ENCODE measurements at places on chromosomes 11 and 22.

- no peak for DNase-seq
Observed at GRCh38 chr11:639332-639955, 2.4 kb downstream of the DRD4 start.

GRCh38 chr11:23755769-23756168 is 741.1 kb upstream of the LUZP2 start:
- DNase-seq, result no peak

DNA sequence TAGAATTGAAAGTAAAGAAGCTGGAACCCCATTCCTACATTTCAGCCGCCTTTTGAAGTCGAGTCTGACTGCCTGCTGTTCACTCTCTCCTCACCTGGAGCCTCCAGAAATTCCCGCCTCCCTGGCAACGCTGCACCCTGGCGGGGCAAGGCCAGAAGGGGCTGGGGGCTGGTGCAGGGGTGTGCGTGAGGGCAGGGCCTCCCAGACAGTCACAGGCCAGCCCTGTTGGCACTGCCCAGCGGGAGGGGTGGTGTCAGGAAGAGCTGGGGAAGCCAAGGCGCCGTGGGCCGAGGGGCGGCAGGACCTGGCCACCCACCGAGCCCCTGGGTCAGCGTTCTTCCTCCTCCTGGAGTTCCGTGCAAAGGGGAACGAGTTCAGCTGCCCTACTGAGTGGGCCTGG is 123.2 kb downstream of the KCNQ1OT1 start:
- DNase-seq, result no peak

- DNase-seq, result no peak
Observed at GRCh38 chr22:37281195-37281594, 1.1 kb upstream of the CYTH4 start.

DNA sequence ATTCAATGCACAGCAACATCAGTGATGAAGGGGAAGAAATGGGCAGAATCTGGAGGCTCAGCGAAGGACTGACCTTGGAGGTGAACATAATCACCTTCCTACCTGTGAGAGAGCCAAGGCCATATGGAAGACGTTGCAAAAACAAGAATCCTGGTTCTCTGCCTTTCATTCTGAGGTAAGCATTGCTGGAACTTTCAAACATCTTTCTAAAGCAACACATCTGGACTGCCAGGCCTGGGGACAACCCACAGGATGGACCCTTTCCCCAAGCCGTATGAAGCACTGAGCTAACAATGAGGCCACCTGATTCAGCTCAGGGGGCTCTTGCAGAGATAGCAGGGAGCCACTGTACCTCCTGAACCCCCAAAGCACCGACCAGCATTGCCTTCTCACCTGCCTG is 70.5 kb downstream of the ETS1 start:
- no peak for DNase-seq

- no peak for DNase-seq
Observed at GRCh38 chr11:47394322-47395222, 13.8 kb upstream of the SLC39A13 start.

DNA sequence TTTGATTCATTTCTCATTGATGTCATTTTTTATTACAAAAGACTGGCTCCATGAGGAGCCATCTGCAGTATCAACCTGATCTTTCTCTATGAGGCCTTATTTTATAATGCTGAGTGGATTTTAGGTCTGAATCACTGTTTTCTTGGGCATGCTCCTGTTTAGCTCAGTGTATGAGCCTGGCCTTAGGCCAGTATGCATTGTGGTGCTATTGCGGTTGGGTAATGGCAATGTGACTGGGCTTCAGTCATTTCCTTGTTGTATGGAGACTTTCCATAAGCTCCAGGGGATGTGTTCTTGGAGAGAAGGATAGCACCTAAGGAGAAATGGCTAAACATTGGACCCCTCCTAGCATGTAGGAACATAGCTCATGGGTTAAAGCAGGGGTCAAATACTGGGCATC is 293.2 kb downstream of the NELL1 start:
- no peak for DNase-seq

- no peak for DNase-seq
Observed at GRCh38 chr22:42865536-42865935, 8.5 kb upstream of the ARFGAP3 start.

- DNase-seq, result no peak
Observed at GRCh38 chr11:17805873-17806272, 71.3 kb downstream of the KCNC1 start.

- no peak for DNase-seq
Observed at GRCh38 chr22:44365832-44366231, 53.1 kb upstream of the SHISAL1 start.

DNA sequence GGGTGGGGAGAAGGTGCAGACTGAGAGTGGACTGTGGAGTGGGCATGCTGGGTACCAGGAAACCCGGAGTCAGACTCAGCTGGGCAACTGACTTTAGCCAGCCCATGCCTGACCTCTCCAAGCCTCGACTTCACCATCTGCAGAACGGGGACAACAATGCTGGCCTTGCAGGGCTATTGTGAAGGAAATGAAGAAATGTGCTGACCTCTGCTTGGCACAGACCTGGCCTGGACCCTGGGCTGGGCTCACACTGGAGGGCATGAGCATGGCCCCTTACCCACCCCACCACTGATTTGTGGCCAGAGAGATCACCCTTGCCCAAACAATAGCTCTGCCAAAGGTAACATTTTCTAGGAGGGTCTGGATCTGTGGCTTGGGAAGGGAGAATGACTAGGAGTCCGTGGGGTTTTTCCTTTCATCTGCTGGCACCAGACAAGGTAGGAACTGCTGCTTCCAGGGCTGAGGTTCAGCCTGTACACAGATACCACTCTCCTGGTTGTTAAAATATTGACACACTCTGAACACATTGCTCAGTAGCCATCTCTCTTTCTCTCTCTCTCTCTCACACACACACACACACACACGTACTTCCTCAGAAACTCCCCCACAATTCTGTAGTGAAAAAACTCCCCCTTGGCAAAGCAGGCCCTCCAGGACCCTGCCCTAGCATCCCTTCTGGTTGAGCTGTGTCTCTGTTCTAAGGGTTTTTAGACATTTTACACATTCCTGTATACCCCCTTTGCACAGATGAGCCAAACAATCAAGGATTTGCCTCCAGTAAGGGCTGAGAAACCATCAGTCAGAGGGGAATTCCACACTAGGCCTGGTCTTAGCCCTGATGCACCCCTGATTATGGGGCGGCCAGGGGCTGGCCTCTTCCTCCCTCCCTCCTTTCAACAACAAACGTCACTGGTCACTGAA is 1.0 kb downstream of the MOGAT2 start:
- DNase-seq, result no peak

DNA sequence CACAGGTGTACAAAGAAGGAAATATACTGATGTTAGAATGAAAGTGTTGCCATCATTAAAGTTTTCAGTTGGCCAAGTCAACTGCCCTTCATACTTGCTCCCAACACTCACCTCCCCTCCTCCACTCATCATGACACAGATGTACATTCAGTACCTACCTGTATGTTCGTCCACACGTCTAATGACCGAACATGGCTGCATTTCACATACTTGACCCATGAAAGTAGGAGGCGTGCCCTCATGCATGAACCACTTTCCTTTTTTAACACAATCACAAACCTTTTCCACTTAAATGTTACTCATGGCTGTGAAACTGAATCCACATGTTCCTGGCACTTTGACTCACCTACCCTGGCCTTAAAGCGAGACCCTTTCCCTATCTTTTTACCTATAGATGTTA is 3.2 kb upstream of the BUD13 start:
- no peak for DNase-seq

DNA sequence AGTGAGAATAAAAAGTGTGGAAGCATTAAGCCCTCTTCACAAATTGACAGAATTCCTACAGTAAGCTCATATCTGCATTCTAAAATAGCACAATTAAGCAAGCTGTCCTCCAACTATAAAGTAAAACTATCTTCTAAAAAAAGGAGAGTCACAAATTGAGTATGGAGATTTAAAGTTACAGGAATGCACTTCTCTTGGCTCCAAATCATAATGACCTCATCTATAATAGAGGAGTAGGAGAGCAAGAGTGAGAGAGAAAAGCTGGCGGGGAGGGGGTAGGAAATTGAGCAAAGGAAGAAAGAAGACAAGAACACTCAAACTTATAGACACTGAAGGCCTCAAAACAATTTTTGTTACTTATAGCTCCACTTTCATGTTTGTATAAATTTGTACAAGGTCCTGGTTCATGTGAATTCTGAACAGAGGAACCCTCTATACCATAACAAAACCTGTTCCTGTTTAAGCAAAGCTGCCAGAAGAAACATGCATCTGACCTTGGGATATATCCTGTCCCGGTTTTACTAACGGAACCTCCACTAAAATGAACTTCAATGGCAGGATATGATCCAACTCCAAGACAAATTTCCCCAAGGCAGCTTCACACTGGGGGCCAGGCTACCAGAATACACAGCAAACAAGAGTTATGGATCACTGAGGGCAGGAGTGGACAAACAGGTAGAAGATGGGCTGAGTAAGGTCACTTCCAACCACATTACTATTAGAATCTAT is 37.2 kb downstream of the SLC35F2 start:
- DNase-seq, result no peak

- DNase-seq, result peak; percentile 39
Observed at GRCh38 chr11:1153951-1154493, 3.7 kb upstream of the MUC5AC start.

GRCh38 chr22:39727541-39727940 is 157.0 kb downstream of the CACNA1I start:
- DNase-seq, result no peak

DNA sequence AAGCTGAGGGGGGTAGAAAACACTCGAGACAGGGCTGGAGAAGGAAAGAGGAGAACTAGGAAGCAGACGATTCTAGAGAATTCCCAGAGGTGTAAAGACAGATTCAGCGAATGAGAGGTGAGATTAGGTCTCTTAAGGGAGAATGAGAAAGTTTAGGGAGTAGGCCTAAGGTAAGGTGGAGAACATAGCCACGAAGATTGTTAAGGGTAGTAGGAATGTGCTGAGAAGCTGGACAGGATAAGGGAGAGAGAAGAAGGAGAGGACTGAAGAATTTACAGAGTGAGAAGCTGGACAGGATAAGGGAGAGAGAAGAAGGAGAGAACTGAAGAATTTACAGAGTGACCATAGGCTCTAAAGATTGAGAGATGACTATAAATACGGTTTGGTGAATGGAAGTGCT is 908 bp downstream of the PPME1 start:
- no peak for DNase-seq

GRCh38 chr11:10287140-10287539 is 6.9 kb downstream of the SBF2 start:
- no peak for DNase-seq

GRCh38 chr11:72091292-72091691 is 10.6 kb downstream of the LRRC51 start:
- DNase-seq, result peak; percentile 29

- DNase-seq, result no peak
Observed at GRCh38 chr11:60265373-60266214, 14.9 kb upstream of the MS4A4A start.

DNA sequence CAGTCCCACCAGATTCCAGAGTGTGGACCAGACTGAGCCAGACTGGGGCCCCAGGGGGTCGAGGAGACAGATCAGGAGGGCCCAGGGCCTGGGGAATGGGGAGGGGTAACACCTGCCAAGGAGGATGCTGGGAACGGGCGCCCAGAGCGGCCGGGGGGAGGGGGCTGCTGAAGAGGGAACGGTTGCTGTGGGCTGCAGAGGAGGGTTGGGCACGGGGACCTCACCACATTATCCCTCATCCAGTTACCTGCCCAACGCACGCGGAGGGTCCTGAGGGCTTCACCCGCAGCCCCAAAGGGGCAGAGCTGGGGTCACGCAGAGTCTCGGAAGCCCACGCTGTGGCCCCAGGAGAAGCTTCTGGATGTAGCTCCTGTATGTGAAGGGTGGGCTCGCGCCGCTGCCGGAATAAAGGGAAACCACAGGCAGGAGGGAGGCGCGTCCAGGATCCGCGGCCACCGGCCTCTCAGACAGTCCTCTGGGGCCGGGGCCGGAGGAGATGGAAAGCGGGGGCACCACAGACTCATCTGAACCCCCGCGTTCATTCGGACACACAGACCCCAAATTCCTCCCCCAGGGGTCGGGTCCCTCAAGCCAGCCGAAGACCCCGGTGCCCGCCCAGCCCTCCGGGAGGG is 866 bp upstream of the SELENOO start:
- DNase-seq, result no peak

GRCh38 chr22:39363751-39364515 is 14.1 kb downstream of the SYNGR1 start:
- no peak for DNase-seq

DNA sequence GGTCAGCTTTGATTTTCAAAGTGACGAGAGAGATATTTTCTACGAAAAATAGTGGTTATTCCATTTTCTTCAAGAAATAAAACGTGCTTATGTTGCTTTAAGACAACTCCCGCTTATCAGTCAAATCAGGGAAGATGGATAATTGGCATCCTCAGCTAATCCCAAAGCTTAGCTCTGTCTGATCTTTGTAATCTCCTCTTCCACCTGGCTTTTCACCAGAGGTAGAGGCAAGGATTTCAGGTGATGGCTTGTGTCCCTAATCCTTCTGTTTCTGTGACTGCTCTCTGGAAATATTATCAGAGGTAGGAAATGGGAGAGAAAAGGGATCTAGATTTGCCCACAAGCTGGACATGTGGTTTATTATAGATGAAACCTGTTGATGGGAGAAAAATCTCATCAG is 78.9 kb downstream of the DBX1 start:
- DNase-seq, result no peak

- DNase-seq, result no peak
Observed at GRCh38 chr22:40179526-40179925, 1.8 kb downstream of the TNRC6B start.

- no peak for DNase-seq
Observed at GRCh38 chr11:8031248-8032115, 44.3 kb downstream of the EIF3F start.

DNA sequence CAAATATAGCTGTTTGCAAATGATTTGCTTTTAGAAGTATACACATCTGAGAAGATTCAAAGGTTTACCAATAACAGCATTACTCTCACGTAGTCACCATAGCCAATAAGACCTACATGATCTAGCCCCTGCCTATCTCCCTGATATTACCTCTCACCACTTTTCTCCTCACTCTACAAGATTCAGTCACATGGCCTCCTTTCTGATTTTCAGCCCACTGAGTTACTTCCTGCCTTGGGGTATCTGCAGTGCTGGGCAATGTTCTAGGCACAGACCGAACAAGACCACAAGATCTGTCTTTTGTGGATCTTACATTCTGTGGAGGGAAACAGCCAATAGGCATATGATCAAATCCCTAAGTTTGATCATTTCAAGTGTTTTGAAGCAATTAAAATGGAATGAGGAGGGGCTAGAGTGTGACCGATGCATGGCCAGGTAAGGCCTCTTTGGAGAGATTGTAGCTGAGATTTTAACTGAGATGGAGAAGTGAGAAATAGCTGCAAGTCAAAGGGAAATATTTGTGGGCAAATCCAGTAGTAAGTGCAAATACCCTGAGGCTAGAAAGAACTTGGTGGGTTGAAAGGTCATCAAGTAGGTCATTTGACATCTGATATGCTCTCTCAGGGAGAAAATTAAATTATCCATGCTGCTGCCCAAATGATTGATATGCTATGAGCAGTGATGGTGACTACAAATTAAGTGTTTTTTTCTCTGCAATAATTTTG is 43.1 kb downstream of the ARL14EP start:
- no peak for DNase-seq

DNA sequence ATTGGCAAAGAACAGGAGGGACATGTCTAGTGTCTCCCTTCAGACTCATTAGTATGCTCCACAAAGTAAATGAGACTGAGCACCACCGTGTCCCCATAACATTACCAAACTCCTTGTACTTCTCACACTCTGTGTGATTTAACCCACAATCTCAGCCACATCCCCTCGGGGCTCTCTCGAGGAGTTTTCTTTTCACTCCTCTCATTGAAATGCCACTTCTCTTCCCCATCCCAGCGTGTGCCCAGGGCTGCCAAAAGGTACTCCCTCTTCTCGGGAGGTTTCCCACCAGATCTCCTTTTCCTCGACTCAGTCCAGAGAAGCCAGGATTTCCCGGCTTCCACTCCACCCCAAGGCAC is 1.1 kb downstream of the RBFOX2 start:
- DNase-seq, result no peak
